ENCODE measurements at places on chromosomes 7 and 10.

DNA sequence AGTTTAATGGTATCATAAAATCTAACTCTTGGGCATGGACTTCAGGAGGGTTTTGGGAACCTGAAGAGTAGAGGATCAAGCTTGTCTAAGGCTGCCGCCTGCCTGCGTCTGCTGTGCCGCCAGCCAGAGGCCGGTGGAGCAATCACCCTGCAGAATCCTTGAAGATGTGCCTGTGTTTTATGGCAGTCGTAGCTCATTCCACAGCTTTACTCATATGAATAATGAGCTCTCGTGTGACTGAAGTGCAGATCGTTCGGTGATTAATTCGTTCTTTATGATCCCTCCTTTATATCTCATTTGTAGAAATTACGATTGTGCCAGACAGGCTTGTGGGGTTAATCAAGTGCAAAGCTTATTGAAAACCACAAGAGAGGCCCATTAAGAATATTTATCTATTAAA is 100.8 kb downstream of the ACTR3B start:
- no peak for DNase-seq

- DNase-seq: no peak
Measured at GRCh38 chr10:66777665-66778064, 148.2 kb upstream of the LRRTM3 start.

DNA sequence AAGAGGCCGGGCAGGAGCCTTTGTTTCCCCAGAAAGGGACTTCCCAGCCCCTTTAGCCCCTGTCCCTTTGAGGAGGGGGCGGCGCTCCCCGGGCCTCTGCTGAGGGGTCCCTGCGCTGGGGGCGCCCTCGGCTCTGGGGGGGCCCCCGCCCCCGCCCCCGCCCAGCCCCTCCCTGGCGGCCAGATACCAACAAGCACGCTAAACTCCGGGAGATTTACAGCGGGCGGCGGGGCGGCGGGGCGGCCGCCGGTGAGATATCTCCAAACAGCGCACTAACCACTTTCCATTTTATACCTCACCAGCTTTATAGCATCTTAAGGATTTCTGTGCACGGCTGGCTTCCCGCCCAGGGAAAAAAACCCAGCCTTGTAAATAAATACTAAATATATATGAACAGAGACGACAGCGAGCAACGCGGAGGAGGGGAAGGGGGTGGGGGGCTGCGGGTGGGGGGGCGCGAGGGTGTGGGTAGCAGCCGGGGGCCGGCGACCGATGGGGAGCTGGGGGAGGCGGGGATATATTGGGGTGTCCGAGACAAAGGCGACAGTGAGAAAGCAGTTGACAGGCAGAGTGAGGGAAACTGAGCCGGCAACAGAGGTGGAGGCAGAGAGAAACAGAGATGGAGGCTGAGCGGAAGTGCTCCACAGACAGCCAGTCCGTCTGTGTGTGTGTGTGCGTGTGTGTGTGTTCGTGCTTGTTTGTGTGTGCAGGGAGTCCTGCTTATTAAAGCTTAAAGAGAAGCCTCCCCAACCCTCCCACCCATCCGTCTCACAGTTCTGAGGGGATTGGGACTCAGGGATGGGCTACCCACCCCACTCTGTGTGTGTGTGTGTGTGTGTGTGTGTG is 85.8 kb downstream of the HIF1AN start:
- DNase-seq: peak; percentile 17

DNA sequence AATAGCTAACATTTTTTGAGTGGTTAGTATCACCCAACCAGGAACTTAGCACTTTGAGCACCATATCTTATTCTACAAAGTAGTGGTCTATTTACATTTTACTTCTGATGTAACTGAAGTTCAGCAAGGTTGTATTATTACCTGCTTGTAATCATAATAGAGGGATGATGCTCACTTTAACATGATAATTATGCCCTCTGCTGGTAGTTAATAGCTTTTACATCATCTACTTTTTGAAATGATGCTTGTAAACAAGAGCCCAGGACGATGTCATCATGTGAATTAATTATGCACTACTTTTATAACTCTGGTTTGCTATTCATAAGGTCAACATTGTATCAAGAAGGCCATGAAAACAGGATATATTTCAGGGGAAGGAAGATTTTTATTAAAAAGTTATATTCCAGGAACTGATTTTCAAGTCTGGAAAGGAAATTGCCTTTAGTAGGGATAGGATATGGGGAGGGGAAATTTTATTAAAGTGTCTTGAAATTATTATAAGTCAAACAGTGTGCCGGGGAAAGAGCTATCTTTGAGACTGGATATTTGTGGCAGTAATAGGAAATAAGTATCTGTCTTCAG is 80.3 kb upstream of the SCIN start:
- DNase-seq: no peak

GRCh38 chr7:1607696-1608095 is 37.9 kb upstream of the PSMG3 start:
- DNase-seq: no peak

Measured in stimulated activated naive CD8-positive, alpha-beta T cell treated with anti-CD3 and anti-CD28 coated beads, Interleukin-15, amount 100 ng/mL, for 72 hours (primary cell).